ENCODE measurements at places on chromosomes 1 and 21.

DNA sequence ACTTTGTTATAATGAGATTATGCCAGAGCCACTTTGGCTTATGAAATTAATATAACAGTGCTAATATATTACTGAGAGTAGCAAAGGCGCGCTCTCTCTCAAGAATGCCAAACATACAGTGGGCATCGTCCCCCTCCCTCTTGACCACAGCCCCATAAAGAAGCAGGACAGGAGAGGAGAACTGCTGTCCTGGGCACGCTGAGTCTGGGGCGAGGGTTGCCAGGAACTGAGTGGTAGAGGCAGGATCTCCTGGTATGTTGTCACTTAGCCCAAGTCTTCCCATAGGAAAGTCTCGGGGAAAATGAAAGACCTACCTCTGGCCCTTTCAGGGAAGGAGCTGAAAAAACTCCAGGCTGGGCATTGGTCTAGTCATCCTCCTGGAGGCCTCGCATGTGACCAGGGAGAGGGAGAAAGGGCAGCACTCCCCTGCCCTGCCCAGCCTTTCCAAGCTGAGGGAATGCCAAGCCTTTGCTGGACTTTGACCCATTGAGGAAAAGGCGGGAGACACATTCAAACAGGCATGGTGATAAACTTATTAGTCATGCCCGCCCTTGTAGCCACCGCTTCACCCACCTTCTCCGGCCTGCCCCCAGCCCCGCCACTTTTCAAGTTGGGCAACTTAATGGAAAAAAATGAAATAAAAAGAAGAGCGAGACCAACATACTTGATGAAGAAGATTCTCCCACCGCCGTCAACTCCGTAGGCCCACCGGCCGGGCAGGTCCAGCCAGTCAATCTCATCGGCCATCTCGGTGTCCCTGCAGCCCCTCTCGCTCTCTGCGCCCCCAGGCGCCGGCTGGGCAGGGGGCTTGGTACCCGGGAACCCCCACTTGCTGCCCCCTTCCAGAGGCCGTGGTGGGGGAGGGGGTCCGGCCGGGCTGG lies 17.4 kb upstream of the PLEKHA6 start:
- no peak for DNase-seq

- no peak for DNase-seq
These were observed 459.1 kb downstream of the DPYD start for GRCh38 chr1:97461782-97462181.

DNA sequence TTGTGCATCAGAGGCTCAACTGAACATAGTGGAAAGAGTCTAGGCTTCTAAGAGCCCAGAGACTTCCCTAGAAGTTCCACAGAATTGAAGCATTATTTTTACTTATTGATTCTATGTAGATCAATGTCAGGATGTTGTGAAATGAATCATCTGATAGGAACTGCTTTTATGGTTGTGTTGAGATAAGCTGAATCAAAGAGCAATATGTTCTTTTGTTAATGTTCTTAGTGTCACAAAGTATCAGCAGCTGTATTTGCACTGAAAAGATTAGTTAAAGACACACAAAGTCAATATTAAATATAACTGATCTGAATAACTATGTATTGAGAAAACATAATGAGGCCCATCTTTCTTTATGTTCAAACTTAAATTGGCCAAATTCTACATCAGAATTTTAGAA lies 430.7 kb upstream of the ZRANB2 start:
- no peak for DNase-seq

GRCh38 chr1:165633614-165634013 lies 2.6 kb downstream of the MGST3 start:
- DNase-seq = peak; percentile 6
